ENCODE measurements at places on chromosomes 12 and 14.

GRCh38 chr12:59388694-59389093, 207.1 kb upstream of the SLC16A7 start:
- no peak for DNase-seq

DNA sequence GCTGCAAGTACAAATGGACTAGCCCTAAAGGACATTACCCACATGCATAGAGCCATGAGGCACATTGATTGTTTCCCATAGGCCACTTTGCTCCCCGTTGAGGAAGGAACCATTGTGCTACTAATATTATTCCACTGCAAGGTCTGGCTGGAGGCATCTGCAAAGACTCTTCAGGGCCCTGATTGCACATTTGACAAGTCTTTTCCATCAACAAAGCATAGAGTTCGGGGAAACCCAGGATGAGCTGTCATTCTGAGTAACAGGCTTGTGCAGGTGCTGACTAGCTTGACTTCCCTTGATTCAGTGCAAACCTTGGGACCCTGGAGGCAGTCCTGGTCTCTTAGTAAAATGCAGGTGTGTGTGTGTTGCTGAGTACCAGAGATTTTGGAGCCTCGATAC, 73.8 kb downstream of the SUSD6 start:
- DNase-seq = no peak

DNA sequence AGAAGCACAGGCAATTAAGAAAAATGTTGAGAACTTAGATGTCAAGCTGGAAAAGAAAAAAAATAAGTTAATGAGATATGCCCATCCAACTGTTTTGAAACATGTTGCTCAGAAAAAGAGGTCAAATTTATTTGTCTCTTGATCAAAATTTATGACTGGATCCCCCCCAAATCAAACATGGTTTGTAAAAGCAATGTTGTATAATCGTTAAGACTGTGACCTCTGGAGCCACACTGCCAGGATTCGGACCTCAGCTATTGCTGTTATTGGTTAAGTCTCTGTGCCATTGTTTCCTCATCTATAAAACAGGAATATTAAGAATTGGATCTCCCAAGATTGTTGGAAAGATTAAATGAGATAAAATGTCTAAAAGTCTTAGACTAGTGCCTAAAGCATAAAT, 51.9 kb upstream of the LRRK2 start:
- DNase-seq = no peak

DNA sequence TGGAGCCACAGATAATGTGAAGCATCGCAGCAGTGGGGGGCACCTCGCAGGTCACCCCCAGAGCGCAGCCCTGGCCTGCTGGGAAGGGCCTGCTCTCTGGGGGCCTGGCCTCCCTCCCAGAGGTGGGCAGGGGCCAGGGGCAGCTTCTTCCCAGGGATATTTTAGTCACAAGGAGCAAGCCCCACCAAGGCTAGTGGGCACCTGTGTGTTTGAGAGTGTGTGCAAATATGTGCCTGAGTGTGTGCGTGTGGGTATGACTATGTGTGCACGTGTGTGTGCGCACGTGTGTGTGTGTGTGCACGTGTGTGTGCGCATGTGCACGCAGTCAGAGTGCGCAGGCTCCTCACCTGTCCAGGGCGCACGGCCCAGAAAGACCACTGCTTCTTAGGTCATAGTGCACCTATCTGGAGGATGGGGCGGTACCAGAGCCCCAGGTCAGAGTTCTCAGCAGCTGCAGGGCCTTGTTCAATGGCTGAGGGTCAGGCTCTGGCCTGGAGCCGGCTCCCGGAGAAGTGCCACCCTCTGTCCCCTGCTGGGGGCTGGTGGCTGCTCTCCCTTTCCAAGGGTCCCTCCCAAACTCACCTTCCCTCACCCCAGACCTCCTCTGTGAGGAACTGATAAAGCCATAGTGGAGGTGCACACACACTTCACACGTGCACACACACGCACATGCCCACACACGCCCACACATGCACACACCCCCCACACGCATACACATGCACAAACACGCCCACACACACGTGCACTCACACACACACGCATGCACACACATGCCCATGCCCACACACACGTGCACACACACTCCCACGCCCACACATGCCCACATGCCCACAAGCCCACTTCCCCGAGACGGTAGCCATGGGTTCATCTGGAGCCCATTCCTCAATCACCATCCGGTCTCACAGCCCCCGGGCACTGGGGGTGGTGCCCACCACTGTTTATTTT, 128.5 kb downstream of the KIF26A start:
- no peak for DNase-seq

- DNase-seq = no peak
Measured at GRCh38 chr12:64332938-64333337, 57.6 kb downstream of the C12orf56 start.

GRCh38 chr14:106058342-106058741, 532.0 kb downstream of the TMEM121 start:
- DNase-seq = no peak

DNA sequence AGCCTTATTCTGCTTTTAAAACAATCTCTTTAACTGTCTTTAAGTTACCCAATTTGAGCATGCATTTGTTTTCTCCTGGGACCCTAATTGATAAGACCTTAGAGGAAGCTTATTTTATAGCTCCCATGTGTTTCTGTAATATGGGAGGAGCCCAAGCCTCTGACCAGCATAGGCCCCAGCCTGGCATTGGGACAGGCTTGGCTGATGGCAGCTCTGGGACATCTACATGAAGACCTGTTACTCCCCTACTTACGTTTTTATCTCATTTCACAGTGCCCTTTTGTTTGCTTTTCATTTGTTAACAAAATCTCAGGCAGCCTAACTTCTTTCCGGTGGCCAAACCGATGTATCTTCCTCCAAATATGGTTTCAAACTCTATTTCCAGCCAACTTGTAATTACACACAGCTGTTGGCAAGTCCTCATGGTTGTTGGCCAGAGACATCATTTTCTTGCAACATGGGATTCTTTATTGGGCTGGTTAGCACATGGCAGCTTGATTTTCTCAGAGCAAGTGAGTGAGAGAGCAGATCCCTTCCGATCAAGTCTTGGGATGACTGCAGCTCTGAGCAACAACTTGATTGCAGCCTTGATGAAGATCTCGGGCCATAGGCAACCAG, 1117.5 kb downstream of the AACS start:
- DNase-seq = no peak

- DNase-seq = no peak
Measured at GRCh38 chr14:34833549-34834523, 41.3 kb downstream of the BAZ1A start.

- DNase-seq = no peak
Measured at GRCh38 chr14:32249780-32250179, 46.7 kb upstream of the RNU6-8 start.

GRCh38 chr12:6608592-6609281, 1.6 kb upstream of the CHD4 start:
- no peak for DNase-seq

DNA sequence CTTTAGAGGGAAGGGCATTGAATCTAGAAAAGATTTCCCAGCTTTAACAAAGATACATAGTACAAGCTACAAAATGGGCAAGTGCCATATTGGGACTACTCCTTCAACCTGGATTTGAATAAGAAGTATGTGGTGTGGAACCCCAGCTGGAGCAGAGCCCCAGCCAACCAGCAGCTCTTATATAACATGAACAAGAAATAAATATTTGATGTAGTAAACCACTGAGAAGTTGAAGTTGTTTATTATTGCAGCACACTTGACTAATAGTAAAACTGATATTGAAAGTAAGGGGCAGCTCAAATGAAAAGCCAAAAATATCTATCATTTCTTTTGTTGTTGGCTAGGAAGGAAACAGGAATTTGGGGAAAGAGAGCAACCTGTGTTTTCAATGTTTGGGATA, 701.8 kb downstream of the TMTC2 start:
- no peak for DNase-seq

GRCh38 chr12:82746668-82747067, 60.0 kb downstream of the TMTC2 start:
- DNase-seq = no peak

DNA sequence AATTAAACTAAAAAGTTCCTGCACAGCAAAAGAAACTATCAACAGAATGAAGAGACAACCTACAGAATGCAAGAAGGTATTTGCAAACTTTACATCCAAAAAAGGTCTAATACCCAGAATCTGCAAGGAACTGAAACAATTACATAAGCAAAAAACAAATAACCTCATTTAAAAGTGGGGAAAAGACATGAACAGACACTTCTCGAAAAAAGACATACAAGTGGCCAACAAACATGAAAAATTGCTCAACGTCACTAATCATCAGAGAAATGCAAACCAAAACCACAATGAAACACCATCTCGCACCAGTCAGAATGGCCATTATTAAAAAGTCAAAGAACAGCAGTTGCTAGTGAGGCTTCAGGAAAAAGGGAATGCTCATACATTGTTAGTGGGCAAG, 15.2 kb downstream of the PDE6H start:
- no peak for DNase-seq

GRCh38 chr12:68958322-68958721, 25.4 kb upstream of the CPM start:
- DNase-seq = no peak

GRCh38 chr12:109624467-109624866, 50.9 kb downstream of the MVK start:
- DNase-seq = no peak

DNA sequence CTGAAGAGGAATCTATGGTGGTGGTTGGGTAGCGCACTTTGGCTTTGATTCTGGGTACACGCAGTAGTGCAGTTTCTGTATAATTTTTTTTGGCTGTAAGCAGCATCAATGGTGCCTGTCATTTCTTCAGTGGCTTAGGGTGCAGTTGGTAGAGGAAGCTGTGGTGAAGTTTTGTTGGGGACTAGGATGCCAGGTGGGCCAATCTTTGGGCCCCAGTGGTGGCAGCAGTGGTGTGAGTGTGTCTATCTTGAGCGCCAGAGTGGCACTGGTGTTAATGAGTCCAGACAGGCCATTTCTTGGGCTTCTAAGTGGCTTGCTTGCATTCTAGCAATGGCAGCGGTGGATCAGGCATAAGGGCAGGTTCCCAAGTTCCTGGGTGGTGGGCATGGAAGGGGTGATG, 33.8 kb upstream of the CCND2 start:
- no peak for DNase-seq

DNA sequence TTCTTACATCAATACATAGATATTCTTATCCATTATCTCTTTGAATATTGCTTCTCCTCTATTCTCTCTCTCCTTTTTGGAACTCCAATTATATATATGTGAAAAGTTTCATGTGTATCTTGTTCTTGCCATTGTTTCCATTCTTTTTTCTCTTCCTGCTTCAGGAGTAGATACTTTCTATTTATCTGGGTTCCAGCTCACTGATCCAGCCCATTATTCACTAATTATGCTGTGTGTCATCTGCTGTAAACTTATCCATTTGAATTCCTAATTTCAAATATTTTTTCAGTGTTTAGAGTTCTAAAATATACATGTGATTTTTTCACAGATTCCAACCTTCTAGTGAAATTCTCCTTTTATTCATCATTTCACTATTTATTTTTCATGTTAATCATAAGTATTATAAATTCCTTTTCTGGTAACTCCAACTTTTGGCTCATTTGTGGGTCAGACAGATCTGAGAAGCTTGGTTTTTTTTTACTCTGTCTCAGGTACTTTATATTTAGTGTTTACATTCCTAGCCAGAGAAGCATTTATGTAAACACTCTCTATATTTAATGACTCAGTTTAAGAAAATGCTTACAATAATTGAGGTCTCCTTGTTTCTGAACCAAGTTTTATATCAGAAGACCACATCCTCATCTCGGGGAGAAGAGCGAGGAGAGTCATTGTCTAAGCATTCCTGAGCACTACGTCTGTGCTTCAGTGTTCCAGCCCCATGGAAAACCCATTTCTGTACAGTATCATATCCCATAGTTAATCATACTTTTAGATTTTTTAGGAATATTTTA, 15.9 kb upstream of the AMIGO2 start:
- DNase-seq = no peak

DNA sequence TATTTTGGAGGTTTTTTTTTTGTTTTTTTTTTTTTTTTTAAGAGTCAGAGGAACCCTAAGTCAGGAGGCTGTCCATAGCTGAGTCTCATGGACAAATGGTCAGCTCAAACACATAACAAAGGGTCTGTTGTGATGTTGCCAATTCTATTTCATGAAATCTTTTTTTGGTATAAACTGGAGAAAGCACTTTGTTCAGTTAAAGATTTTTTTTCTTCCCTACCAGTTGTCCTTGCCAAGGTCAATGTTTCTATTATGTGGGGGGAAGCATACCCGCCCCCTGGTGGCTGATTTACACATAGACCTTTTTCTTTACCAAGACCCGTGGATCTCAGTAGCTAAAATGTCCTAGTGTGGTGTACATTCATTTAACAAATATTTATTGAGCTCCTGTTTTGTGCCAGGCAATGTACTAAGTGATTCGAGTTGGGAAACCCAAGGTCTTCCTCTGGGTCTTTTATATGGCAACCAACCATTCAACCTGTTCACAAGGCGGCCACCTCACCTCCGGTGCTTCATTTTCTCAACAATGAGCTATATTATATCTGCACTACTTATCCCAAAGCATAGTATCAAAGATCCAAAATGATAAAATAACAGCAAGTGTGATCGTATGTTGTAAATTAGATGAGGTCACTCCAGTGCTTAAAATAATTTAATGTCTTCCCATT, 214.5 kb downstream of the PAH start:
- DNase-seq = no peak

DNA sequence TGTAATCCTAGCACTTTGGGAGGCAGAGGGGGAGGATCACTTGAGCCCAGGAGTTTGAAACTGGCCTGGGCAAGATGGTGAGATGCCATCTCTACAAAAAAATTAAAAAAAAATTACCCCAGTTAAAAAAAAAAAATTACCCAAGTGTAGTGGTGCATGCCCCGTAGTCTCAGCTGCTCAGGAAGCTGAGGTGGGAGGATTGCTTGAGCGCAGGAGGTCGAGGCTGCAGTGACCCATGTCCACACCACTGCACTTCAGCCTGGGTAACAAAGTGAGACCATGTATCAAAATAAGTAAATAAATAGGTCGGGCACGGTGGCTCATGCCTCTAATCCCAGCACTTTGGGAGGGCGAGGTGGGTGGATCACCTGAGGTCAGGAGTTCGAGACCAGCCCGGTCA, 128.8 kb downstream of the VRK1 start:
- DNase-seq = no peak

DNA sequence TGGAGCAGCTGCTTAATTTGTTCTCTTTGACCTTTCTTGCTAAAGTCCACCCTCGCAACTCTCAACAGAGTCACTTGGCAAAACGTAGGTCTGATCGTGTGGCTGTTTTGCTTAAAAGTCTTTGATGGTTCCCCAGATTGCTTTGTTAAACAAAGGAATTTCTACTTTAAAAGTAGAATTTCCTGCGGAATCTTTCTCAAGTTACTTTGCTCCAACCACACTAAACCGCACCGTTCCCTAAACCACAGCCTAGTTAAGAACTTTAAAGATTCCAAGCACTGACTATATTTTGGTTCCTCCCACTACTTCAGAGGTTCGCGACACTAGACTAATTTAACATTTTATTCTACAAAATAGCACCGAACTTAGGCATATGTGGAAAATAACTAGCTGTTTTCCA, 114.8 kb upstream of the FGD4 start:
- DNase-seq = no peak

GRCh38 chr12:77772676-77773298, 57.9 kb upstream of the NAV3 start:
- no peak for DNase-seq
